ENCODE measurements at places on chromosomes 11 and 22.
A peak's percentile ranks its signal among the peaks of the same experiment; 100 is the strongest.

- no peak for DNase-seq
Observed at GRCh38 chr11:7600205-7600775, 73.0 kb downstream of the CYB5R2 start.

- no peak for DNase-seq
Observed at GRCh38 chr22:36739185-36739584, 35.6 kb upstream of the CACNG2 start.

GRCh38 chr11:90589735-90590134 is 366.9 kb upstream of the CHORDC1 start:
- no peak for DNase-seq

DNA sequence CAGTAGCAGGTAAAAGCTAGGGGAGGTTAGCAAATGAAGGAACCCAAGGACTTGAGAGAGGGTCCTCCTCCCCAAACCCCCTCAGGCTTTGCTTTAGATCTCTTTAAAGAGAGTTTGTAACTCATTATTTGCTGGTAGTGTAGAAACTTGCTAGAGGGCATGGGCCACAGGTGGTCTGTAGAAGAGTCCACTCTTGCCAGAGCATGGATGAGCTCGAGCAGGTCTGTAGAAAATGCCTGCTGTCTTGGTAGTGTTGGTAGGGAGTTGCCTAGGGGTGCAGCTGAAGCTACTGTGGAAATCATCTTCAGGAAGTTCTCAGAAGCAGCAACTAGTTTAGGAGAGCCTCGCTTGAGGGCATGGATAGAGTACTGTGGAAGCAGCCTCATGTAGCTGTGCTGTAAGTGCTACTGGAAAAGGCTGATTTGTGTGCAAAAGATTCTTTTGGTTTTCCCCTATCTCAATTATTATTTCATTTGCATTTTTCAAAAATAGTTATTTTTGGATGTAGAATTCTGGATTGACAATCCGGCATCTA is 104.3 kb downstream of the TMEM135 start:
- DNase-seq = no peak

DNA sequence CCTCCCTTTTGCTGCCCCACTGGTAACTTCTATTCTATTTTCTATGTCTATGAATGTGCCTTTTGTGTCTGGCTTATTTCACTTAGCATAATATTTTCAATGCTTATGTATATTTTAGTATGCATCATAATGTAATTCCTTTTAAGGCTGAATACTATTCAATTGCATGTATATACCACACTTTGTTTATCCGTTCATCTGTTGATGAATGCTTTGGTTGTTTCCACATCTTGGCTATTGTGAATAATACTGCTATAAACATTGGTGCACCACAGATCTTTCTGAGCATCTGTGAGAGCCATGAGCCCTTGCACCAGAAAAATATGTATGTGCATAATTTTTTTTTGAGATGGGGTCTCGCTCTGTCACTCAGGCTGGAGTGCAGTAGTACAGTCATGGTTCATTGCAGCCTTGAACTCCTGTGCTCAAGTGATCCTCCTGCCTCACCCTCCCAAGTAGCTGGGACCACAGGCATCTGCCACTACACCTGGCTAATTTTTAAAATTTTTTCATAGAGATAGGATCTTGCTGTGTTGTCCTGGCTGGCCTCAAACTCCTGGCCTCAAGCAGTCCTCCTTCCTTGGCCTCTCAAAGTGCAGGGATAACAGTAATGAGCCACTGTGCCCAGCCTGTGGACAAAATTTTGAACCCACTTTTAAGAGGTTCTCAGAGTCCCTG is 27.0 kb downstream of the HEPHL1 start:
- DNase-seq = no peak

DNA sequence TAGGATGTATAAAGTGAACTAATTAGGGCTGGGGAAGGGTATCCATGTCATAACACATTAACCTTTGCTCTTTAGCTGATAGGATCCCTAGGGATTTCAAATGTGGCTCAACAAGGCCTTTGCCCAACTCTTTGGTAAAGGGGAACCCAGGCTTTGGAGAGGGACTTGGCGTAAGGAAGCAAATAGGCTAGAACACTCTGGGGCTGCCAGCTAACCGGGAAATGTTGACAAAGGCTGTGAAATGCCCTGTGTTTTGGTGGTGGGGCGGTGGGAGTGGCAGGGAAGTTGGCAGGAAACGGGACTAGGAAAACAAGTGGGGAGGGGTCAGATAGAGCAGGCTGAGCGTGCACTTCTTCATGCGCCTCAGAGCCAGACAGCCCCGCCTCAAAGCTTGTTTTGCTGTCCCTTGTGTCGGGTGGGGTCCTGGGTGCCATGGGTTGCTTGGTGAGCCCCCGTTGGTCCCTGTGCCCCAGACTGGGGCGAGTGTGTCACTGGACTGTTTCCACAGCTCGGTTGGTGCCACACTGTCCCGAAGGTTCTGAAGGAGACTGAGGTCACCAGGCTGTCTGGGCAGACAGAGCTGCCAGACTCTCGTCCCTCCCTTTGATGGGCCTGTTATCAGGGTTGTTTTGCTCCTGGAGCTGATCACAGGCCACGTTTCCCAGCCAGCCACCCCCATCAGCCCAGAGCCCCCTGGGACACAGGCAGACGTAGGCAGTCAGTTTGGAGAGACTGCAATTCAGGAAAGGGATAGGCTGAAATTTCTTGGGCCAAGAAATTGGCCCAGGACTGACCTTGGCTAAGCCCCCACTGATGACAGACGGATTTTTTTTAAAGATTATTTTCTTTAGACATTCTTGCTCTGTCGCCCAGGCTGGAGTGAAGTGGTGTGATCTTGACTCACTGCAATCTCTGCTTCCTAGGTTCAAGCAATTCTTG is 19.6 kb downstream of the KCTD21 start:
- DNase-seq = no peak

- DNase-seq = no peak
Observed at GRCh38 chr11:119307219-119307618, 9.7 kb downstream of the MCAM start.

DNA sequence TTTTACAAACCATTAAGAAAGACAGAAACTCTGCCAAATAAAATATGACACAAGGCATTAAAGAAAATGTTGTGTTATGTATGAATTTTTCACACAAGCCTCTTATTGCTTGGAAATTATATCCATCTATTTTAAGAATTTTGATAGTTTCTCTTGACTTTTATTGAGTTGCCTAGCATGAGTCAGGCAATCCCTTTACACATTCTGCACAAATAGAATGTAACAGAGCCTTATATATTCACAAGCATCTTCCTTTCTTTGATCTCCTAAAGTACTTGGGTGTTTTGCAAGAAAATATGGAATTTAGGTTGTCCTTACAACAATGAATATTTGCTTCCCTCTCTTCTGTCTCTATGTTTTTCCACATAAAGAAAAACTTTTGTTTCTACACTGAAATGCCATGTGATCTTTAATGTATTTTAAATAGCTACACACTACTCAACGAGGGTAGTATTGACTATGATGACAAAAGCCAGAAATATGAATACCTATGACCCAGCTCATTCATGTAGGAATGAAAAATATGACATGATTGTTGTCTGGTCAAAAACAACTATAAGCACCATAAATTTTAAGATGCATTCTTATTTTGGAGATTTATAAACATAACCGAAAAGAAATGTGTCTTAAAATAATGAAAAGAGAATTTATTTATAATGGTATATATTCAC is 398.8 kb downstream of the GUCY1A2 start:
- no peak for DNase-seq

- DNase-seq = peak; percentile 52
Observed at GRCh38 chr22:22422629-22423112, 85.9 kb downstream of the ZNF280B start.

- no peak for DNase-seq
Observed at GRCh38 chr11:58575377-58576020, at the start of gene LPXN. LPXN (minus strand) TSS chr11:58575856; CDS start chr11:58575772, 84 bp downstream.

DNA sequence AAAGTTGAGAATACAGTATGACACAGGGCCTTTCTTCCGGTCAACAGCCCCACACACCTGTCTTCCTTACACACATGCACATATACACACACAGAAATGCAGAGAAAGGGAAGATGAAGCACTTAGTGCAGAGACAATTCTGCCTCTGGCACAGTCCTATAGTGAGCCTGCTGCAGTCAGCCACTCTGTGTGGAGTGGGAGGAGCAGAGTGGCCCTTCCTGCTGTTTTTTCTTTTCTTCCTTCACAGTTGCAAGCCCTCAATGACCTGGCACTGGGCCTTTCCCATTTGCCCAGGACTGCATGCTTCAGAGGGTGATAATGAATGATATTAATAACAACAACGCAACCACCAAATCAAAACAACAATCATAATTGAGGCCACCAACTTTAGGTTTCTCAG is 527.0 kb upstream of the B3GAT1 start:
- DNase-seq = no peak

- no peak for DNase-seq
Observed at GRCh38 chr11:69828276-69828970, 9.2 kb upstream of the FGF3 start.
